Fibroblast of villous mesenchyme (primary cell): ENCODE measurements at places on chromosomes 2 and 18. TPM values are rescaled to one million over a fixed set of nuclear protein-coding genes. Genes with fewer than 3 reads are reported as not detected.

DNA sequence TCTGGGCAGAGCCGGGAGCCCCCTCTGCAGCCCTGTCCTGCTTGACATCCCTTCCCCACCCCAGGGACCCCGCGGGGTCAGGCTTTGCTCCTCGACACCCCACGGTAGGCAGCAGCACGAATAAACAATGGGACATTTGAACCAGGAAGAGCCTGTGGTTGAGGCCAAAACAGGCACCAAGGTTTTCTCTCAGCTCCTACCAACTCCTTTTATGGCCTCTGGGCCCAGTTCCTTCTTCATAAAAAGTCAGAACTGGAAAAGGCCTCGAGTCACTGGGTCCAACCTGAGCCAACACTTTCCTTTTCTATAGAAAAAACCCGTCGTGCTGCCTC lies 20.6 kb downstream of the TEX44 start:
- peak; percentile 32 for DNase-seq

DNA sequence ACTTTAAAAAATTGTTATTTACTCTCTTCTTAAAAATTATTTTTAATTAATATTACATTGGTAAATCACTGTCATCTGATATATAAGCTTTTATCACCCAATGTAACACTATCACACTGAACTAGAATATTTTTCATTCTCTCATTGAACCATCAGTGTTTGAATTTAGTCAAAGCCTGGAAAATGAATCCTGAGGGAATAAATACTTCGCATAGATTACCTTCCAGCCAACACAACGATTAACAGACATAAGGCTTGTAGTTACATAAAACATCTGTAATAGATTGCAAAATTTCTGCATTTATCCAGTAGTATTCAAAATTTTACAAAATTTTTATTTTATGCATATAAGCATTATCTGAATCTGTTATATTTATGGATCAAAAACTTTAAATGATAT lies 314.9 kb downstream of the ERBB4 start:
- no peak for DNase-seq

GRCh38 chr2:135743860-135744259 lies 2.2 kb downstream of the UBXN4 start:
- DNase-seq, result peak; percentile 81

DNA sequence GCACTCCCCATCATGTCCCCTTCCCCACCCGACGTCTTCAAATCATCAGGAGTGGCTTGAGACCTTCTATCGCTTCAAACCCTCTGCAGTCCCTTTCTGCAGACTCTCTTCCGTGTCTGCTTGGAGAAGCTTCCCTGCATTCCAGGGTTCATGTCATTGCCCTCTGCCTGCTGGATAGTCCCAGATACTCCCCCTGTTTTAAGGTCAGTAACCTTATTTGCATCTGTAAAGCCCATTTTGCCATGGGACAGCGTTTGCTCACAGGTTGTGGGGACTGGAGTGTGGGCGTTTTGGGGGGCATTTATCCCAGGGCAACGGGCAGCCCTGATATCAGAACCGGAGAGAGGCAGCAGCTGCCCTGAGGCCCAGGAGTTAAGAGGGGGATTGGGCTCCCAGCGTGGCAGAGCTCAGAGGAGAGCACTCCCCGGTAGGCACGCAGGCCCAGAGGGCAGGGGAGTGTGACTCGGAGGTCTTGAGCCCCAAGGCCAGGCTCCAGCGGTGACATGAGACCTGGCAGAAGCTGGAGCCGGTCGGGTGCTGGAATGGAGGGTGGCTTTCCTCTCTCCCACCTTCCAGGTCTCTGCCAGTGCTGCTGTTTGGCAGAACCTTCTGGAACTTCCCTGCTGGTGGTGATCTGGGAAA lies 73.8 kb downstream of the RTP5 start:
- no peak for DNase-seq

DNA sequence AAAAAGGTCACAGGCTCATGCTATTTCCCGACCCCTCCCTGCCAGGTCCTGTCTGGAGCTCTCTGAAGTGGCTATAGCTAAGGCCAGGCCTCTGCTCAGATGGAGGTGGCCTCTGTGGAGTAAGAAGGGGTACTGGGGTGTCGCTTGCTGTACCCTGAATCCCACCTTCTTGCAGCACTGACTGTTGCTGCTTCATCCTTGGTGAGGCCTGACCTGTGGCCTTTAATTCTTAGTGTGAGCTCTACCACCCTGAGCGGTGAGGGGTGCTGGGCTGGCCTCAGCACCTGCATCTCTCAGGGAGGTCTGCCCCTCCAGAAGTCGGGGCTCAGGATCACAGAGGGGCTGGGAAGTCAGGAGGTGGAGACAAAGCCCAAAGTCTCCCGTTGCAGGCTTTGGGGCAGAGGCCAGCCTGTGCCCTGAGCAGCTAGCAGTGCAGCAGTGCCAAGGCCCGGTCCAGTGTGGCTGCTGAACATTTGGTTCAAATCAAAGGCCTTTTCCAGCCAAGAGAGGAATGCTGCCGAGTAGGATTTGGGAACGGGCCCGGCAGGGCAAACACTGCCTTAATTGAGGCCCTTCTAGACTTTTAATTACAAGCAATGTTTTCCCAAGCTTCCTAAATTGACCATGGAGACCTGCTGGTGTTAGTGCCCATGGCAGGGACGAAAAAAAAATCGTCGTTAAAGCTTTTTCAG lies 133.5 kb upstream of the HAAO start:
- no peak for DNase-seq

GRCh38 chr18:75836516-75836915 lies 409.0 kb upstream of the SMIM21 start:
- DNase-seq, result no peak

- DNase-seq, result peak; percentile 82
Measured at GRCh38 chr2:39913648-39914461, 134.8 kb upstream of the THUMPD2 start.

GRCh38 chr2:132860220-132860619 lies 190.2 kb upstream of the LYPD1 start:
- DNase-seq, result peak; percentile 29

- DNase-seq, result no peak
Measured at GRCh38 chr2:211994806-211995205, 543.8 kb downstream of the ERBB4 start.

DNA sequence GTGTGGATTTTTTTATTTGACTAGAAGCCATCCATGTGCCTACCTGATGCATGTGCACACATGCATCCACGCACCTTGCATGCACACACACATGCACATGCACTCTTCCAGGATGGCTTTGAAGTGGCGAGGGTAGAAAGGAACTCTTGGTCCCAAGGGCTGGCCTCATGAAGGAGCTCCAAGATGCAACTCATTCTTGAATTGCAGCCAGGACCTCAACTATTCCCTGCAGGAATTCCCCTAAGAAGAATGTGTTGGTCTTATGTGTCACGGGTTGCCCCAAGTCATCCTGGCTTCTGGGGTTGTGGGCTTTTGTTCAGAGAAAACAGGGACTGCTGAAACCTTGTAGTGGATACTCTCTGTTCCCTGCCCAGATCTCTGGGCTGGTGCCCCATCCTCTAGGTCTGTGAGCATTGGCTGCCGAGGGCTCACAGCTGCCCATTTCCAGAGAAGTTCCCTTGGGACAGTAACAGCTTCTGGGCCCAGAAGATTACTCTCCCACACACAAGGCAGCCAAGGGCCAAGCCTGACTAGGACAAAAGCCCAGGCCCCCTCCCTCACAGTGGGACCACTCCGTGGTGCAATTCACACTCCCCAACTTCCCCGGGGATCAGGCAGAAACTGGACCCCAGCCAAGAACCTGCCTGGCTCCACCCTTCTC lies 137.6 kb downstream of the COPS8 start:
- DNase-seq, result peak; percentile 93

DNA sequence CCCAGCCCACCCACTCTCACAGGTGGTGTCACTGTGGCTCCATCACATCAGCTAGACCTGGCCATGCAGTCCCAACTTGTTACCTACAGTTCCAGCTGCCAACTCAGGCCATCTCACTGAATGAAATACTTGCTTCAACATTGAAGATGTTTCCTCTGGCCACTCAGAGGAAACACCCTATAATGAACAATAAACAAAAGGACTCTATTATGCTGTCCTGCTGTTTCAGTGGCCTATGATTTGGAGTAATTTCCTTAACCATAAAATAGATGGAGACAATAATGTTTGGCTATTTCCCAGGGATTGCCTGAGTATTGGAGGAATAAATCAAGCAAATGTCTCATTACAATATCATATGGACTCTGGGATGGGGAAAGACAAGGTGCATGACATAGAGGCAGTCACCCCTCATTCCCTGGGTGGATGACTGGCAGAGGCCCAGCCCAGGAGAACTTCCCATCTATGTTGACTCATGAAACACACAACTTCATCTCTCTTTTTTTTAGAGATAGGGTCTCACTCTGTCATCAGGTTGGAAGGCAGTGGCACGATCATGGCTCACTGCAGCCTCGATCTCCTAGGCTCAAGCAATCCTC lies 134.4 kb downstream of the TGIF1 start:
- no peak for DNase-seq

- DNase-seq, result no peak
Measured at GRCh38 chr18:2256577-2256976, 314.7 kb downstream of the METTL4 start.

- peak; percentile 18 for DNase-seq
Measured at GRCh38 chr2:121128741-121129659, 156.0 kb downstream of the TFCP2L1 start.

- DNase-seq, result peak; percentile 57
Measured at GRCh38 chr2:54497763-54498680, 41.9 kb downstream of the SPTBN1 start.

- peak; percentile 87 for DNase-seq
Measured at GRCh38 chr2:151774506-151774905, 40.2 kb upstream of the NEB start.

DNA sequence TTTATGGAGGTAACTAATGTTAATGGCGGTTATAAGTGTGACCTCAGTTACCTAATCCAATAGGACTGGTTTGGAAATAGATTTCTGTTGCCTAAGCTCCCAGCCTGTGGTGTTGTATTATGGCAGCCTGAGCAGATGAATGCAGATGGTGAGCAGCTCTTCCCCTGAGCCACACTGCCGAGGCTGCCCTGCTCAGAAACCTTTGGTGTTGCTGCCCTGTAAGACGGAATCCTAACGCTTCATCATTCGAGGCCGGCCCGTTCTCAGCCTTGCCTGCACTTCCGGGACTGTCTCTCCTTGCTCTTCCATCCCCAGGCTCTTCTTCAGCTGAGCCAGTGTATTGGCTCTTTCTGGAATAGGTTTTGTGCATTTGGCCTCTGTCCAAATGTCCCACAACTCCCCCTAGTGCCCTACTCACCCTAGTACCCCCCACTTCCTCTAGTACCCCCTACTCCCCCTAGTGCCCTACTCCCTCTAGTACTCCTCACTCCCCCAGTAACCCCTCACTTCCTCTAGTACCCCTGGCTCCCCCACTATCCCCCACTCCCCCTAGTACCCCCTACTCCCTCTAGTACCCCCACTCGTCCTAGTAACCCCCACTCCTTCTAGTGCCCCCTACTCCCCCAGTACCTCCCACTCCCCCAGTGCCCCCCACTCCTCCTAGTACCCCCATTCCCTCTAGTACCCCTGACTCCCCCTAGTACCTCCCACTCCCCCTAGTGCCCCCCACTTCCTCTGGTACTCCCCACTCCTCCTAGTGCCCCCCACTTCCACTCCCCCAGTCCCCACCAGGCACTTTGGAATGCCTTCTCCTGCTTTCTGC lies 106.0 kb upstream of the TAF1B start:
- DNase-seq, result peak; percentile 26

GRCh38 chr2:68251187-68251854 lies 1.0 kb downstream of the PPP3R1 start:
- DNase-seq, result peak; percentile 78

DNA sequence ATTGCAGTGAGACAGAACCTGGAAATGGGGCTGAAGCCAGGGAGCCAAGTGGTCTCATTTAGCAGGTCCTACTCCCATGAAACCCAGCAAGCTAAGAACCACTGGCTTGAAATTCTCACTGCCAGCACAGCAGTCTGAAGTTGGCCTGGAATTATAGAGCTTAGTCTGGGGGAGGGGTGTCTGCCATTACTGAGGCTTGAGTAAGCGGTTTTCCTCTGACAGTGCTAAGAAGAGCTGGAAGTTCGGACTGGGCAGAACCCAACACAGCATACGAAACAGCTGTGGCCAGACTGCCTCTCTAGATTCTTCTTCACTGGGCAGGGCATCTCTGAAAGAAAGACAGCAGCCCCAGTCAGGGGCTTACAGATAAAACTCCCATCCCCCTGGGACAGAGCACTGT lies 305.7 kb upstream of the SETBP1 start:
- no peak for DNase-seq

DNA sequence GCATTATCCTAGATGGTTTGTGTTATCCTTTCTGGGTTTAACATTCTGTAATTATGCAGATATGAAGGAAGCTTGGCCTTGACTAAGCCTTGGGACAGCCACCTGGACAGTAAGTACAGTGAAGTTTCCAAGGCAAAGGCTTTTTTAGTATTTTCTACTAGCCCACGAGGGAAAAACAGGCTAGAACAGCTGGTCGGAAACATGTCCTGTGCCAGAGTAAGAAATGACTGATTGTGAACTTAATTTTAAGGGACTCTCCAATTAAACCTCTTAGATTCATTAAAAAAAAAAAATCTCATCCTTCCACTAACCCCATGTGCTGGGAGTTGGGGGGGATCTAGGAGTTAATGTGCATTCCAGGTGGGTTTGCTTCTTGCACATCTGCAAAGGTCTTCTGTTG lies 720.8 kb downstream of the SLC4A3 start:
- no peak for DNase-seq

- peak; percentile 81 for DNase-seq
Measured at GRCh38 chr2:12716032-12716281, 779 bp upstream of the TRIB2 start.

Gene DPYSL5
- total RNA-seq, result not detected in 2 replicates

Gene TUBA4A
- total RNA-seq, result 6.1 and 27.6 TPM in 2 replicates

Gene C2orf78
- total RNA-seq, result not detected in 2 replicates

Gene CPLX4
- total RNA-seq, result under 0.01 TPM in 1 of 2 replicates, not detected in the other

Gene CRYBA2
- total RNA-seq, result 1.3 TPM in 1 of 2 replicates, not detected in the other

Gene PDE11A
- total RNA-seq, result under 0.01 TPM in 2 replicates

Gene ANKRD30BL
- total RNA-seq, result not detected in 2 replicates

Gene HRH4
- under 0.01 TPM in 1 of 2 replicates, not detected in the other for total RNA-seq

Gene SLC23A3
- total RNA-seq, result 0.64 and 0.86 TPM in 2 replicates

Gene OTOS
- not detected in 2 replicates for total RNA-seq

Gene PUM2
- 33.5 and 56.1 TPM in 2 replicates for total RNA-seq

Gene TEKT4
- total RNA-seq, result not detected in 2 replicates

Gene LBX2
- total RNA-seq, result 1.3 and 2.9 TPM in 2 replicates
